Neural progenitor cell (in vitro differentiated cells): ENCODE measurements at places on chromosomes 2 and 18. TPM values are rescaled to one million over a fixed set of nuclear protein-coding genes. Genes with fewer than 3 reads are reported as not detected.

The IL1R2 gene
- not detected in 2 replicates for total RNA-seq

The TSHZ1 gene
- total RNA-seq: 0.06 and 0.15 TPM in 2 replicates

The THADA gene
- total RNA-seq: 20.5 and 29.3 TPM in 2 replicates

The ST6GAL2 gene
- 10.1 and 12.8 TPM in 2 replicates for total RNA-seq

DNA sequence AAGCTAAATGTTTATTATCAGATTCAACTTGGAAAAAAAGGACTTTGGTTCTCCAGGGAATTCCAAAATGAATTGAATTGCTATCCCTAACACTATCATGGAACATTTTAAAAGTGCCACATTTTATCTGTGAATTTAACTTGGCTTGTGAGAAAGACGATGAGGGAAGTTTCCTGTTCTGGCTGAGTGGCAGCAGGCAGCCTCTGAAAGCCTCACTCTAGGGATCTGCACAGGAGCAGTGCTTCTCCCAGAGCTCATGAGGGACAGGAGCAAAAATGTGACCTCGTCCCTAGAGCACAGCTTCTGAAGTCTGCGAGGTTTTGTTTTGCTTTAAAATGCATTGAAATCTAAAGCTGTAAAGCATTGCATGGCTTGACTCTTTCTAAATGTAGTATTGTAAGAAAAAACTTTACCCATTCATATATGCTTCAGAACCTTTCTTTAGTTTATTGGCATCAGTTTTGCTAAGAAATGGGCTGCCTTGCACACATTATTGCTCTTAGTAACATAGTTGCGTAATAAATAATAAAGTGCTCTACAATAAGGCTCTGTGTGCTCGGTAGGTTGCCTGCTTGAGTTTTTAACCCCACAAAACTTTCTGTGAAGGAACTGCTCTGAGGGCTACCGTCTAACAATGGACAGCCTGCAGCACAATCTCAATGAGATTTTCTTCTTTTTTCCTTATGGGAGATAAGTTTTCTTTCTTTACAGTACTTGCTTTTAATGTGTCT, 136.2 kb upstream of the CDCA7 start:
- no peaks in the 10 kb centered on the region for H3K27me3 ChIP-seq
- no peaks in the 10 kb centered on the region for H3K36me3 ChIP-seq
- H3K27ac ChIP-seq: peak overlapping the region; percentile 30
- peaks cover 35% of the 10 kb centered on the region for H3K4me1 ChIP-seq
- DNase-seq: peak; percentile 50

- no peaks in the 10 kb centered on the region for H3K36me3 ChIP-seq
- no peak overlapping the region for H3K27ac ChIP-seq
- no peaks in the 10 kb centered on the region for H3K27me3 ChIP-seq
- peaks cover 61% of the 10 kb centered on the region for H3K4me1 ChIP-seq
- H3K4me3 ChIP-seq: no peak overlapping the region
Observed at GRCh38 chr2:160376576-160376975, 117.0 kb downstream of the RBMS1 start.

DNA sequence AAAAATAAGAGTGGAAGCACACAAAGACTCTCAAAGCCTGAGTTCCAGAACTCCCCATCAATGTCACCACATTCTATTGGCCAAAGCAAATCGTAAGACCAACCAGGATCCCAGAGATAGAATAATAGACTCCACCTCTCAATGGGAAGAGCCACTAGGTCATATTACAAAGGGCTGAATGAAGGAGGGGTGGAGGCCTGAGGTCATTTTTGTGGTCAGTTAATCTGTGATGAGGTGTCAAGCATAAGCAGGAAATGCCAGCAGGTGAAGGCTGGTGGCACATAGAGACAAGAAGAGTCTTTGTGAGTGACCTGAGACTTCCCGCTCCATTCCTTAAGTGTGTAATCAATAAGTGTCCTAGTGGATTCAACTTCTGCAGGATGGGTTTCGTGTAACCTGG, 144.3 kb downstream of the TFCP2L1 start:
- H3K4me1 ChIP-seq: no peaks in the 10 kb centered on the region
- no peak overlapping the region for H3K4me3 ChIP-seq
- H3K27me3 ChIP-seq: no peaks in the 10 kb centered on the region
- DNase-seq: no peak
- no peaks in the 10 kb centered on the region for H3K36me3 ChIP-seq

DNA sequence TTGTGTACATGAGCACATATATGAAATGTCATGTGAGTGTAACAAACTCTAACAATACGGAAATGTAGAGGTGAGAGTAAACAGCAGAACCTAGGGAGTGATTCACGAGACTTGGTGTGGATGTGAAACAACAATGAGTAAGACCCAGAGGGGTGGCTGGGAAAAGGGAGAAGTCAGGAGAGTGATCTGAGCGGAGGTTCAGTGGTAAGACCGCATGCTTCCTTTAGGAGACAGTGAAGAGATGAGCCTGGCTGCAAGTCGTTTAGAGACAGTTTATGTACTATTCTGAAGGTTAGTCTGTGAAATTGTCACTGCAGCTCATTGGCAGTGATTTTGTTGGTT, 150.6 kb downstream of the PRPF40A start:
- no peak for DNase-seq
- H3K36me3 ChIP-seq: no peaks in the 10 kb centered on the region
- H3K27ac ChIP-seq: no peak overlapping the region
- peaks cover 16% of the 10 kb centered on the region for H3K4me1 ChIP-seq
- H3K4me3 ChIP-seq: no peak overlapping the region

DNA sequence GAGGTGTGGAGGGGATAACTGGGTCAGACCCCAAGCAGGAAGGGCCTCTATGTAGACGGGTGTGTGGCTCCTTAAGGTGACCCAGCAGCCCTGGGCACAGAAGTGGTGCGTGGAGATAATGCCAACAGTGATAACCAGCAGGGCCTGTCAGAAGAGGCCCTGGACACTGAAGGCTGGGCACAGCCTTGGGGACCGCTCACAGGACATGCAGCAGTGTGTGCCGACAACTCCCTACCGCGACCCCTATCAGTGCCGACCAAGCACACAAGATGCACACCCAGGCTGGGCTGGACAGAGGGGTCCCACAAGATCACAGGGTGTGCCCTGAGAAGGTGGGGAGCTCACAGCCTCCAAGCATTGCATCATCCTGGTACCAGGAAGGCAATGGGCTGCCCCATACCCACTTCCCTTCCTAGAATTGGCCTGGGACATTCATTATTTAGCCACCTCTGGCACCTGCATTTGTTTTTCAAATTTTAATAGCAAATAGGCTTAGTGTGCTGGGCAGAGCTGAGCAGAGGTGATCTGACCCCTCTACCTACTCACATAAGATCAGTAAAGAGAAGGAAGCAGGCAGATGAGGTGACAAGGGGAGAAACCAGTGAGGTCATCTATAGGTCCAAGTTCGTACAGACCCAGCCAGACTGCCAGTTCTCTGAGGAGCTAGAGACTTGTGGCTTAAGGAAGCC, 55.2 kb downstream of the BCL11A start:
- no peak for DNase-seq
- no peak overlapping the region for H3K27ac ChIP-seq
- no peaks in the 10 kb centered on the region for H3K27me3 ChIP-seq
